ENCODE measurements at places on chromosomes 16 and 17.

DNA sequence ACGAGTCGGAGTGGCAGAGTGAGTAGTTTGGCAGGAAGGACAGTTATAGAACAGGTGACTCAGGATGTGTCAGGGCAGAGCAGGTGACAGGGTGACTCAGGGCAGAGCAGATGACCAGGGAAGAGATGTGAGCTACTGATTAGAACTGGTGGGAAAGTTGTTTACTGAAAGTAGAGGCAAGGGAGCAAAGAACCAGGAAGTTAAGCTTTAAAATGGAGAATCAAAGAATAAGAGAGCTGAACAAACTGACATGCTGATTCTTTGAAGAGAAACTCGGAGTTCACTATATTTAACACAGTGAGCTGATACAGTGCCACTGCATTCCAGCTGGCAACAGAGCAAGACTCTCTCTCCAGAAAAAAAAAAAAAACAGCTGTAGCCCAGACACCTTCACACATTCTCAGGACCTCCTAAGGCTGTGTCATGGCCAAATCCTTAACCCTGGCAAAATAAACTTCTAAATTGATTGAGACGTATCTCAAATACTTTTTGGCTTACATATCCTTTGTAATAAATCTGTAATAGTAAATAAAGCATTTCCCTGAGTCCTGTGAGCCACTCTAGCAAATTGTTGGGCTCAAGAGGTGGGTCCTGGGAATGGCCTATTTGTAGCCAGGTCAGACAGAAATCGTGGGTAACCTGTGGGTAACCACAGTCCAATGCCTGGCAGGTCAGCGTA lies 12.3 kb upstream of the UBE2I start:
- DNase-seq = peak; percentile 13

DNA sequence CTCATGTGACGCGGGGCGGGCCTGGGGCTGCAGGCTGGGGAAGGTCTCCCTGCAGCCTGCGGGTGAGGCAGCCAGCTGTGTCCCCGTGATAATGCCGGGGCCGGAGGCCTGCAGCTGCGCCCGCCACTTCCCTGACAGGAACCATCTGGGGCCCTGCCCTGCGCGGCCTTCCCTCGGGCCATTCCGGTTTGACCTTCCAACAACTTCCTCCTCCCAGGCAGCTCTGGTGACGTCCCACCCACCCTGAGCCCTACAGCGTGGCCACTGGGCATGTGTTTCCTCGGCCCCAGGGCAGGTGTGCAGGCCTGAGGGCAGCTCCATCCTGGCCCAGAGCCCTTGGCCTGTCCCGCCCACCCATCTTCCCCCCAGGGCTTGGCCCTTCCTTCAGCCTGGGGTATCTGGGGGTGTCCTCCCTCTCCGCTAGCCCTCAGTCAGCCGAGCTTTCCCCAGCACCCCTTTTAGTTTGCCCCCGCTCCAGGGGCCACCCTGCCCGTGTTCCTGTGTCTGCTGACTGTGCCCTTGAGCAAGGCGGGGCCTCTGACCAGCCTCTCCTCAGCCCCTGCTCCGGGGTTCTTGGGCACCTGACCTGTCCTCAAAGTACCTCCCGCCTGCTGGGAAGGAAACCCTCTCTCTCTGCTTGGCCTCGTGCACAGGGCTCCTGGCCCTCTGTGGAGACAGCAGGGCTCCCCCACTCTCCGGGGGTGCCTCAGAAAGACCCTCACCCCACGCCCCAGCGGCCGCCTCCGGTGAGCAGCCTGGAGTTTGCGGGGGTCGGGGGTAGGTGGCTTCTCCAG lies at the start of gene CBFA2T3:
CBFA2T3 (minus strand) TSS at position 190 of the 794 bp plus-strand sequence. CDS start 400 bp downstream, outside the sequence.
- DNase-seq = peak; percentile 35

GRCh38 chr16:76210157-76210556 lies 67.0 kb upstream of the CNTNAP4 start:
- no peak for DNase-seq

DNA sequence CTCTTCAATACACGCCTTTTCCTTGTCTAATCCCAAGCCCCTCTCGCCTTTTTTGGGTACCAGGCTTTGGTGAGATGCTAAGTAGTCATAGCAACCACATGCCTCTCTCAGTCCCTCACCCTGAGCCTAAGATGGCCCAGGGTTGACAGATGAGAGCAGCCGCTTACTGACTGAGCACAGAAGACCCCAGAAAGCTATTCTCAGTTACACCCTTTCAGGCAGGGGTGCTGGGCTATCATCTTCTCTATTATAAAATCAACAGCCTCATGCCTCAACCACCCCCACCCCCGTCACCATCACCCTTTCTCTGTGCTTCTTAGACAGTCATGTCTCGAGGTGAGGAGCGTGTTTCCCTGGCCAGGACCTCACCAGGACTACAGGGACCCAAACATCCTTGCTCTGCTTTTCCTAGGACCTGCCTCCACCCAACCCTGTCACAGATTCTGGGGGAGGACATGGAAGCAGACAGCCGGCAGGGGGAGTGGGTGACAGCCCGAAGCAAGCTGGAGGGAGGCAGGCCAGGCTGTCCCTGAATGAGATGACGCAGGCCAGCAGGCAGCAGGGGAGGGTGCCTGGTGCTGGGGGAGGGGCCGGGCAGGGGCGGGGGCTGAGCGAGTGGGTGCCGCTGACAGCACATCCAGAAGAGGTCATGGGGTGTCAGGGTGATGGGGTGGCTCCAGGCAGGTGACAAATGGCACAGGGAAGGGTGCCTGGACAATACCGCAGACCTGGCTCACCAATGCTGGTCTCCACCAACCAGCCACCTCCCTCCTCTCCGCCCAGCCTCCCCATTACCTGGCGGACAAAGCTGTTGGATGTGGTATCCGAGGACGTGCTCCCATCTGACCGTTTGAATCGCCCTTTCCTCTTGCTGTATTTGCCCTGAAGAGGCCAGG lies 3.1 kb downstream of the CACNB1 start:
- no peak for DNase-seq

Measured in NCI-H69 (cell line).